Mesenteric fat pad (tissue), 1 donor: ENCODE measurements at places on chromosomes 7 and 10. TPM values are rescaled to one million over a fixed set of nuclear protein-coding genes. Genes with fewer than 3 reads are reported as not detected.

- DNase-seq, result no peak
Observed at GRCh38 chr7:90568213-90568612, 27.9 kb upstream of the CDK14 start.

DNA sequence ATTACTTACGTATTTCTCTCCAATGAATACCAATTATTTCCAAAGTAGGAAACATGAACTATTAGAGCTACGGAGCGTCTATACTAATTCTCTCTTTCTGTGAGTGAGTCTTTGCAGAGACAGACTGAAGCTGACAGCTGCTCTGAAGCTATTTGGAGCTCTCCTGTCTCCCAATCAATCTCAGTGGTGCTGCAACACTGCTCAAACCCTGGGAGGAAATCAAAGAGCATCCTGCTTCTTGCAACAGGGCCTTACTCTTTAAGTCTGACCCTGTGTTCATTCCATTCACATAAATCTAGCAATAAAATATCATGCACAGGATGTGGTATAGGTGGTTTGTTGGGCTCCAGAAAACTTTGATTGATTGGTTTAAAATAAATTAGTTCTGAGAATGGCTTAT is 685.7 kb upstream of the IGFBP3 start:
- no peak for DNase-seq

DNA sequence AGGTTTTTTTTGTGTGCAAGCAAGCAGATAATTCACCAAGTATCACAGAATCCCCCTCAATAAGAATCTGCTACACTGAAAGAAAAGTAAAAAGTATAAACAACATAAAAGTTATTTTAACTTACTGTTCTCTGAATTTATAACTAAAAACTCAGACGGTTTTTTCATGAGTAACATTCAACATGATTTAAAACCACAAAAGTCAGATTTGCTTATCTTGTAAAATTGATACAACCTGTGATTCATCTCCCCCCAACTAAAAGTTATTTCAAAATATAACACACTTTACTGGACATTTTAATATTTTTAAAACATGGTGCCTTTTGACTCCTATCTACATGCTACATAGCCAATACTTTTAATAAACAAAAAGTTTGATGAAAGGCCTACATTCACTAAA is 32.8 kb downstream of the TSPAN12 start:
- no peak for DNase-seq

DNA sequence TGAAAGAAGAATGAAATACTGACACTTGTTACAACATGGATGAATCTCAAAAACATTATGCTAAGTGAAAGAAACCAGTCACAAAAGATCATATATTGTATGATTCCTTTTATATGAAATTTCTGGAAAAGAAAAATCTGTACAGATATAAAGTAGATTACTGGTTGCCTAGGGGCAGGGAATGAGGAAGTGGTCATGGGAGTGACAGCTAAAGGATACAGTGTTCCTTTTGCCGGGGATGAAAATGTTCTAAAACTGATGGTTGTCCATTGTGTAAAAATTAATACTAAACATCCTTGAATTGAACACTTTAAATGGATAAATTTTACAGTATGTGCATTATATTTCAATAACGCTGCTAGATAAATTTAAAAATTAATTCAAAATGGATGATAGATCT is 25.1 kb downstream of the ALOX5 start:
- no peak for DNase-seq

DNA sequence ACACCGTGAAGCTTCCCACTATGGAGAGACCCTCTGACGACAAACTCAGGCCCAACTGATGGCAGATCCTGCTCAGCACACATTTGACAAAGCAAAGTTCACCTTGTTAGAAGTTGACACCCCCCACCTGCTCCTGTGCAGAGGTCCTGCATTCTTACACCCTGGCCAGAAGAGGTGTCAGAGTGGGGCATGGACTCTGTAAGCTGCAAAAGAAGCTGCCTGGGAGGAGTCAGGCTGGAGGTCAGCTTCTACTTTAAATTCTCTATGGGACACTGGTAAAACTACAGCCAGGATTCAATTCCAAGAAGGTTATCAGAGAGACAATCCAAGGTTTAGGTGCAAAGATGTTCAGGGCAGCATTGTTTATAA is 20.0 kb upstream of the TNS3 start:
- no peak for DNase-seq

- no peak for DNase-seq
Observed at GRCh38 chr7:94301024-94301586, 93.6 kb upstream of the COL1A2 start.

DNA sequence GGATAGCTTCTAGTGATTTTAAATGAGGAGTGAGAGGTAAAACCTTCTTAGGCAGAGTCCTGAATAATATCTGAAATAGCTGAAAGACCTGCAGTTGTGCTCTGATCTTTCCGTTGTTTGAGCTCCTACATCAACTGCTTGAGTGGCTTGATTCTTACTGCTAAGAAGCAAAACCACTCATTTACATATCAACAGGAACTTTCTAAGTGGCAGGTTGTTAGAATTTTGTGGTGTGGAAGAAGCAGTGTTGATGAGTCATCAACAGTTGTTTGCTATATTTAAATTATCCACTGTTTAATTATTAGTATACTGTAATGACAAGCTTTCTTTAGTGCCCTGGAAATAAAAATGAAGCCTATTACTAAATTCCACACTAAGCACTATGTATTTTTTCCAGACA is 689.5 kb downstream of the DNAJB9 start:
- DNase-seq, result no peak

DNA sequence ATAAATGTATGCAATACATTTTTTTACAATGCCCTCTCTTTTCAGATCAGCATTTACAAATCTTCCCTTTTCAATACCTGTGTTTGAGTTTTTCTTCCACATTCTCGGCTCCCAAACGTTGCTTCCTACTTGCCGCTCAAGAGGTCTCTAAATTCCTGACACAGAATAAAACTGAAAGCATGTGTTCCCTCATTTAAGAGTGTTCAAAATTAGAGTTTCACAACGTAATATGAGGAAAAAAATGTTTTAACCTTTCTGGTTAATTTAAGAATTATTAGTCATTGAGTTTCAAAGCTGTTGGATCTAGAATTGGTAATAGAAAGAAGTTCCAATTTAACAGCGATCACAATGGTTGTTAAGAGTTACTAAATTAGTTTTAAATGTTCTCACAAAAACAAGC is 100.4 kb downstream of the ARID5B start:
- no peak for DNase-seq

- no peak for DNase-seq
Observed at GRCh38 chr7:28423918-28424514, 11.7 kb downstream of the CREB5 start.

DNA sequence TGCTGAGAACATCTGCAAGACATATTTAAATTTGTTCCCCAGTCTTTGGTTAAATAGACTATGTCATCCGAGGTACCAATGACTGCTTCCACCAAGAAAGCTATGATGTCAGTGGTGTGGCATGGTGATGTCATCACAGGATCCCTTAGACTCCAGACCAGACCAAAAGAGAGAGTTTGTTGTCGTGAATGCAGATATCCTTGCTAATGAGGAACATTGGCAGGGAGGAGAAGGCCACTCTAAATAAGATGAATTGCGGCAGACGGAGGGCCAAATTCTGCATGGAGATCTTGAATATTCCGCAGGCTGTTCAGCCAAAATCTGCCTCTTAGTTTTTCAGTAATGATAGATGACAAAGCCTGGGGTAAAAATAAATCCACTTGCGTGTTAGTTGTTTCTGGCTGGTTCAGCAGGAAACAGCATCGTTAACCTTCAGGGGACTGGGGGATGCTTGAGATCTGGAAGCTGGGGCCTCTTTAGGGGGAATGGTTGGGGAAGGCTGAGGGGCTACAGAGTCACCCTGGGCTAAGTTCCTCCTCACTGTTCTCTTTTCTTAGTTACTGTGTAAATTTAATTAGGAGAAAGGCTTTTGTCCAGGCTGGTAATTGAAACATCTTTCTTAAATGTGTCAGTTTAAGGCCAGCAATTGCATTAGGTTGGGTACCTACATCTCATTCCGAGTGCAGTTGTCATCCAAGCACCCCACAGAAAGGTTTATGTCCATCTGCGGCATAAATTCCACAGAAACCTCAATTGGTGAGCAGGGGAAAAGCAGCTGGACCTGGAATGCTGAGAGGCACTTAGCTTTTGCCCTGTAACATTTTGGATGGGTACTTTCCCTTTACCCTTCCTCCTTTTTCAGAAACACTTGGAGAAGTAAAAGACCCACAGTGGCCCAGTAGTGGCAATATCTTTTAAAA is 11.6 kb upstream of the CAMK1D start:
- no peak for DNase-seq

Gene LRRC27
- total RNA-seq, result 9.0 TPM

Gene IGF2BP3
- total RNA-seq, result 1.2 TPM

Gene GJD4
- total RNA-seq, result not detected

Gene TMUB1
- 31.9 TPM for total RNA-seq

Gene INMT
- total RNA-seq, result 44.0 TPM

Gene CHST12
- 19.2 TPM for total RNA-seq

Gene BMPER
- 4.6 TPM for total RNA-seq

Gene PNLIP
- total RNA-seq, result 1.5 TPM
